ENCODE measurements at places on chromosomes 1 and 21. TPM values are rescaled to one million over a fixed set of nuclear protein-coding genes. Genes with fewer than 3 reads are reported as not detected.

Gene RXFP4
- 0.11 TPM for total RNA-seq

Gene CD52
- not detected for total RNA-seq

Gene PCP4L1
- total RNA-seq = not detected

Gene FCRL1
- total RNA-seq = not detected

Gene NTMT2
- total RNA-seq = not detected

Gene KDF1
- total RNA-seq = not detected
